HTR-8/SVneo (cell line): ENCODE measurements at places on chromosomes 12 and 14.

- no peak for DNase-seq
These were observed 27.8 kb downstream of the SLC25A47 start for GRCh38 chr14:100350986-100351385.

DNA sequence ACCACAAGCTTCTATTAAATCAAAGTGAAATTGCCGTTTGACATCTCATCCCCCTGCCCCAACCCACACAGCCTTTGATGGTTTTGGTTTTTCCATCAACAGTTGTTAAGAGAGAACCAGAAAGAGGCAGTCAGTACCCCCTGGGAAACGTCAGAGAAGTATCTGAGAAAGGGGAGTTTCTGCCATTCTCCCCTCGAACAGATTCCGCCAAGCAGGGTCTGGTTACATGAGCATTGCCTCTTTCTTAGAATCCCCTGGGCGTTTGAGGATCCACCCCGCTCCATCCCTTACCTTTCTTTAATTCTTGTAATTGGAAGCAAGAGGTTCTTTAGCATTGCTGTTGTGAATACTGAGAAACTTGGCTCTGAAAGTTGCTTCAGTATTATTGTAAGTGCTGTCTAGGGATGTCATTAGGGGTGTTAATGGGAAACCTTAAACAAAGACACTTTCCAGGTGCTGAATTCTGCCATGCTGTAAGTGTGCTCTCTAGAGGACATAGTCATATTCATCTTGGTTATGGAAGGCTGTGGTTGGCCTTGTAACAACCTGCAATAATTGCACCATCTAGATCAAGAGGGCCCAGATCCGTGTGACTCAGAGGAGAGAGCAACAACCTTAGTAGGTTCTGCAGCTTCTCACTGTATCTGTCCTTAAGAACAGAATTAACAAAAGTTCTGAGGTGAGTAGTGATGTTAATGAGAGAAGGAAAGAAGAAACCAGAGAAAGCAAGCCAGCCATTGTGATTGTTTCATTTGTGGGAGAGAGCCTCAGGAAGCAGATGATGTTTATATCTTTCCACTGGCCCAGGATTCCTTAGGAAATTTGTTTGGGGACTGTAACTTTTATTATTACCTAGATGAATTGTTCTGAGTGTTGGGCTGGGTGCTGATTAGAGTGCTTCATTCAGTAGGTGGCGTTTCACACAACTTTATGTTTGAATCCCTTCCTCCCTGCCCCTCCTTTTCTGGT is 9.0 kb downstream of the TMBIM6 start:
- DNase-seq: no peak

DNA sequence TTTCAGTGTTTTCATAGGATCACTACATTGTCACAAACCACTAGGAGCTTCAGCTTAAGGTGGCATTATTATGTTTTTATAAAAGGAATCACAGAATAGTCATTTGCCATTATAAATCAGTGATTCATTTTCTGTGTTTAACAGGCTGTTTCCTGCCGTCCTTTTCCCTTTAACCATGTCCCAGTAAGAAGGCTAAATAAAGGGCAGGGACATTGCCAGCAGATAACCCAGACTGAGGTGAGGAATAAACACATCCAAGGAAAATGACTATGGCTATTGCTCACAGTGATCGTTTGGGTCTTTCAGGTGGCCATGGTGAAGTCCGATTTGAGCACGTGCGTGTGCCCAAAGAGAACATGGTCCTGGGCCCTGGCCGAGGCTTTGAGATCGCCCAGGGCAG is 17.9 kb upstream of the ALDH2 start:
- DNase-seq: no peak

- DNase-seq: no peak
These were observed 12.6 kb upstream of the LGALS3 start for GRCh38 chr14:55116246-55117030.

- no peak for DNase-seq
These were observed 21.5 kb upstream of the BEGAIN start for GRCh38 chr14:100608586-100609330.

DNA sequence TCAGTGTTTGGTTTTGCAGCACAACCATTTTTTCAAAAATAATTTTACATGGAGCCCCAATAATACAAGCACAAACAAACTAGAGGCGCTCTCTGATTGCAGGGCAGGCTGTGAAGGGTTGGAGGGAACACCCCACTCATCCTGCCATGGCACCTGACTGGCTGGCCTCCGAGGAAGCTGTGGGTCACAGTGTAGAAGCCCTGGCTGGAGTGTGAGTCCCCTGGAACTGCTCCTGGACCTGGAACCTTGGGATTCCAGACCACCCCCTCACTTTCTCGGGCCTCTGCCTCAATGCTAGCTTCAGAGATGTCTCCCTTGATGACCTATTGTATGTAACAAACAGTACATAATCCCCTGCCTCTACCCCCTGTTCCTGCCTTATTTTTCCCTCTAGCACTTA is 14.8 kb upstream of the SERPINA12 start:
- no peak for DNase-seq

DNA sequence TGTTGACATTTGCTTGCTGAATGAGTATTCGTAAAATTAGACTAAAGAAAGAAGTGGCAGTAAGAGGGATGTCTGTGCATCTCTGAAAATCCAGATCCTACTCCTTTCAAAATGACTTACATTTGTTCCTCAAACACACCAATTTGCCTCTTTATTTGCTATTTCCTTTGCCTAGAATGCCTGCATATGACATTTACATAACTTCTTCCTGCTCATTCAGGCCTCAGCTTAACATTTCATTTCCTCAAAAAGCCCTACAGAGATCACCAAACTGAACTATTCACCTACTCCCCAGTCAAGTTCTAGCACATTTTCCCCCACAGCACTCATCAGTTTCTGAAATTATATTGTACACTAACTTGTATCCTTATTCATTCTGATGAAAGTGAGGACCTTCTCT is 907.2 kb downstream of the LRFN5 start:
- DNase-seq: no peak

DNA sequence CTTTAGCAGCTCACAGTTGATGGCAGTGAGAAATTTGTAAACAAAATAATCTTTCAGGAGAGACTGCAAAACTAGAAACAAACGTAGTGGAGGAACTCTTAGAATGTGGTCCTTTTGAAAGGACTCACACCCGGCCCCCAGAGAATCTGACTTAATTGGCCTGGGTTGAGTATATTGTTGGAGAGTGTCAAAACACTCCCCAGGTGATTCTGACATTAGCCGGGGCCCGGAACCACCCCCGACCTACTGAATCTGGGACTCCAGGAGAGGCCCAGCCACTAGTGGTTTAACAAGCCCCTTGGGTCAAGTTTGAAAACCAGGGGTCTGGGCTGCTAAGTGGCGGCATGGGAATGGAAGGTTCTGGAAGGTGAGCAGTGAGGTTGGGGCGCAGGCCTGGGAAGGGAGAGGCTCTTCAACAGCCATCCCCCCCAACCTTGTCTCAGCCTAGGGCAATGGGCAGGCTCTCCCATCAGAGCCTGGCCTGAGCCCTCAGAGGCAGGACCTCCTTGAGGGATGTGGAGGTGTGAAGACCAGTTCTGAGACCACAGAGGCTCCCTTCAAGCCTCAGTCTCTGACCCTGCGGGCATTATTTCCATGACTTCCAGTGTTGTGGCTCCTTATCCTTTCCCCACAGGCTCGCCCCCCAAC is 1.1 kb upstream of the ELK3 start:
- no peak for DNase-seq

DNA sequence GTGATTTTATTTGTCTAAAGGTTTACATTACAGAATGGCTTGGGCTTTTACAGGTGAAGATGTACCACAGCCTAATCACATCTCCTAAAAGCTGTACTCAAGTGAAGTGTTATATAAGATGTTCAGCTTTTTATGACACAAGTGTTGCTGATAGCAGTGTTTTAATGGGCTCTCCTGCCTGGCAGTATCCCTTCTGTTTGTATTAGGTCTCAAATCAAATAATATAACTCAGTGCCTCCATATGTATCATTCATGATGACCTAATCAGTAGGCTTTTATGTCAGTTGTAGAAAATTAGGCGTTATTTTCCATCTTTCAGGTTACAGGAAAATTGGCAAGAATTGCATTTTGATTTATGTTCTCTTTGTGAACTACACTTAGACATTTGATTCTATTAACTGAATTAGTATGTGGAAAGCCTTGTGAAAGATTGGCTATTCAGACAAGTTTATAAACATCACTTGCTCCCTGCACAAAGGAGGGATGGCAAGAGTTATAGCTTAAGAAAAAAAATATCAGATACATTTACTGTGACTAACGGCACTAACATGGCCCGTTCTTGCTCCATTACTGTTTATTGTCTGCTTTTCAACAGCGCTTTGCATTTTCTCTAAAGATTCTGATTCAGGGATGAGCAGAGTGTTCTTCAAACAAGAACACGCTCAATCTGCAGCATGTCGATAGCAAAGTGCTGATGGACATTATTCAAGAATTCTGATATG is 143.7 kb upstream of the DIO2 start:
- DNase-seq: no peak

DNA sequence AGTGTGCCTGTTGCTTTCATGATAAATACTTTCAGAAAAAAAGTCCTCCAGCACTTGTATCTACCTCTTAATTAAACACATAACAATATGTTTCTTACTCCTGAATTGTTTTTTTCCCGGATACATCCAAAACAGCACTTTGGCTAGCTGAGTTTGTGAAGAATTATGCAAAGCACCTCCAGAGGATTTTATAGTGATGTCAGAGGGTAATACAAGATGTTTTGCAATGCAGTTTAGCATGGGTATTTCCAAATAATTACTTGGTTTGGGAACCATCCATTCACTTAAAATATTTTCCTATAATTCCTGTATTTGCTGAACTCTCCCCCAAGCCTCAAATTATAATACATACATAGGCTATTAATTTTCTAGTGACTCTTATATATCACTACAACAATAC is 37.7 kb upstream of the DBX2 start:
- no peak for DNase-seq

GRCh38 chr12:4817880-4818279 is 91.8 kb upstream of the KCNA1 start:
- DNase-seq: no peak

- DNase-seq: no peak
These were observed 56.2 kb upstream of the TSPAN9 start for GRCh38 chr12:3020850-3021435.

DNA sequence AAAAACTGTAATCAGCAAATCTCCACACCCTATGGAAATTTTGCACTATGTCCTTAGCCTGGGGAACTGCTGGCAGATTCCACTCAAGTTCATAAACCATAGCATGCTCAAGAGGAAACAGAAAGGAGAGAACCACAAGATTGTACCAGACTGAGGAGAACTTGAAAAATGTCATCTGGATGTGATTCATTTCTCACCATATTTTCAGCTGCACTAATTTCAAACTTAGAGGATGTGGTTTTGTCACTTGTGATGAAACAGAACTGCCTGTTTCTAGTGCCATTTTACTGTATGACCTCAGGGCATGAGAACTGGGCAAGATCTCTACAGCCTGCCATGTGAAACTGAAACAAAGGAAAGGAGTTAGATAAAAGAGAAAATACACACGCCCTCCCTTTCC is 1493.1 kb upstream of the FLRT2 start:
- DNase-seq: peak; percentile 45

- no peak for DNase-seq
These were observed 8.6 kb downstream of the SLC25A29 start for GRCh38 chr14:100297320-100298300.

DNA sequence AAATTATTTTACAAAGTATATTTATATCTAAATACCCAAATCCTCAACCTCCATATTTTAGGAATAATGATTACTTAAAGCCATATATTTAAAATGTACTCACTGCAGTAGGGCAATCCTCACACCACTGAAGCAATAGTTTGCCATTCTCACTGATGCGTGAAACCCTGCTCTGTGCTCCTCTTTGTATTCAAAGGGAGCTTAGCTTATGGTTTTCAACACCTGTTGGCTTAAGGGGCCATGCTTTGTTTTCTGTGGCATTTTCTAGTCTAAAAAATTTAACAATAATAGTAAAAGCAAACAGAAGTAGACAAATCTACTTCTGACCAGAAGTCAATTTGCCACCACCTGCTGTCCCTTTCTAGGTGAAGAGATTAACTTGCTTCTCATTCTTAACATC is 294.6 kb downstream of the FLRT2 start:
- no peak for DNase-seq

GRCh38 chr14:21494902-21495762 is 16.0 kb downstream of the METTL3 start:
- DNase-seq: no peak

GRCh38 chr12:42677461-42677860 is 87.9 kb upstream of the PRICKLE1 start:
- DNase-seq: no peak

DNA sequence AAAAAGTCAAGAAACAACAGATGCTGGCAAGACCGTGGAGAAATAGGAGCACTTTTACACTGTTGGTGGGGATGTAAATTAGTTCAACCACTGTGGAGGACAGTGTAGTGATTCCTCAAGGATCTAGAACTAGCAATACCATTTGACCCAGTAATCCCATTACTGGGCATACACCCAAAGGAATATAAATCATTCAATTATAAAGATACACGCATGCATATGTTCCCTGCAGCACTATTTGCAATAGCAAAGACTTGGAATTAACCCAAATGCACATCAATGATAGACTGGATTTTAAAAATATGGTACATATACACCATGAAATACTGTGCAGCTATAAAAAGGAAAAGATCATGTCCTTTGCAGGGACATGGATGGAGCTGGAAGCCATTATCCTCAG is 18.0 kb upstream of the CATSPERB start:
- no peak for DNase-seq

DNA sequence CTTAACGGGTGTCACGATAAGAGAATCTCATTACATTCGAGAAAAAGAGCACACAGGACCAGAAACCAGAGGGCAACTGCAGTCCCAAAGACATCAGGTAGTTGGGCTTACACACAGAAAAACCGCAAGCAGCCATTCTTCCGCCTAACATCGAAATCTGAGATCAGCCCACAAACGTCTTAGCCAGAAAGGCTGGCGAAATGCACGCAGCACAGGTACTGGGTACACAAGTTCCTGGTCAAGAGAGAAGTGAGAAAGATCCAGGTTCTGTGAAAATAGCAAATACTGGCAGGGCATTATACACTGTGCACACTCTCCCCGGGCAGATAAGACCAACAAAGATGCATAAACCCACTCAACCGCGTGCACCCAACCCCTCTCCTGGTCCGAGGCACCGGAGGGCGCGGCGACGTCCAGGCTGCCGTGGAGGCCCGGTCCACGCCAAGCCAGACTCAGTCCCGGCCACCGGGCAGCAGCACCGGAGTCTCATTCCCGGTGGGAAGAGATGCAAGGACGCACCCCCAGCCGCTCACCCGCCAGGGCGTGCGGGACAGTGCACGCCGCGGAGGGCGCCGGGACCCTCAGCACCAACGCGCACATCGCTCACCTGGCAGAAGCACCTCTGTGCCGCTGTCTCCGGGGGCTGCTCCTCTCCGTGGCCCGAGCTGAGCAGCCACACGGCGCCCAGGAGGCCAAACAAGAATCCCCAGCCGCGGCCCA is 437 bp downstream of the ERO1A start:
- DNase-seq: peak; percentile 53

GRCh38 chr12:8564656-8565055 is 24.0 kb upstream of the CLEC4E start:
- DNase-seq: no peak
